GM03348 (cell line): ENCODE measurements at places on chromosomes 1 and 21.

- peak; percentile 67 for DNase-seq
Observed at GRCh38 chr1:156623946-156624813, 5.0 kb downstream of the HAPLN2 start.

DNA sequence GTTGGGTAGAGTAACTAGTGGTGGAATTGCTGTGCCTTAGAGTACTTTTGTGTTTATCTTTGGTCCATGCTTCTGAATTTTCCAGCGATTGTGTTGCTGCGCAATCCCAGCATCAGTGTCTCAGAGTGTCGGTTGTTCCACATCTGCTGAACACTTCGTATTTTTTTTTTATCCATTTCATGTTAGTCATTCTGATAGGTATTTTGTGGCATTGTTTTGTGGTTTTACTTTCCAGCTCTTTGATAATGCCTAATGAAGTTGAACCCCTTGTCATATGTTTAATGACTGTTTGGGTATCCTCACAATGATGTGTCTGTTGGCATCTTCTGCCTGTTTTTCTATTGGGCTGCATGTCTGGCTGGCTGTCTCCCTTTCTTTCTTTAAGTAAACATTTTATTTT, 13.6 kb downstream of the TUFT1 start:
- peak; percentile 43 for DNase-seq

GRCh38 chr1:101496109-101496508, 259.3 kb downstream of the S1PR1 start:
- DNase-seq: no peak

DNA sequence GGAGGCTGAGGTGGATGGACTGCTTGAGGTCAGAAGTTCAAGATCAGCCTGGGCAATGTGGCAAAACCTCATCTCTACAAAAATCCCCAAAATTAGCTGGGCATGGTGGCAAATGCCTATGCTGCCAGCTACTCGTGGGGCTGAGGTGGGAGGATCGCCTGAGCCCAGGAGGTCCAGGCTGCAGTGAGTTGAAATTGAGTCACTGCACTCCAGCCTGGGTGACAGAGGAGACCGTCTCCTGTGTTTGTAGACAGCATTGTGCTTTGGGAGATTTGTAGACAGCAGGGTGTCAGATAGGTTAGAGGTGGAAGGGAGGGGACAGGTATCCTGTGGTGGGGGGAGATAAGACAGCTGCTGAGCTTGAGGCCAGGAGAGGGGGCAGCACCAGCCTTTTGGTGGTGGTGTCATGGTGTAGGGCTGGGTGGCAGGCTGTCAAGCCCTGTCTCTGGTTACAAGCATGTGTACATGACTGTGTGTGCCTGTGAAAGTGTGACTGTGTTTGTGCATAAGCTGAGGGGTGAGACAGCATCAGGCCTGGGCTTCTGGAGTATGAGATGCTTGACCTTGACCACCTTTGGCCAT, 15.2 kb downstream of the PPFIA4 start:
- no peak for DNase-seq

- DNase-seq: no peak
Observed at GRCh38 chr21:39837861-39838359, 29.3 kb upstream of the PCP4 start.

DNA sequence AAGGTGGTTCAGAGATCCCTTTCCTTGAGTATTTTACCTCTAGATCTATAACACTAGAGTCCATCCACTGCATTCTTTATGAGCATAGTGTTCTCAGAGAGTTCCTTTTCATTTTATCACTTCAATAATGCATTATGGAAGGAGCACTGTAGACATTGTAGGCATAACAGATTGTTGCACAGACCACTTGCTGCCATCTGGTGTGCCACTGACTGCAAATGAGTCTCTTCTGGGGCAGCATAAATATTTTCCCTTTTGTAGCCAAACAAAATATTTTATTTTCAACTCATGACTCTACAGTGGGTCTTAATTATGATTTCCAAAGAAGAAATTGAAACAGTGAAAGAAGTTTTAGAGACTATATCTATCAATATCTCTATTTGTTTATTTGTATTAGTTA, 290.4 kb downstream of the OLFM3 start:
- DNase-seq: no peak

DNA sequence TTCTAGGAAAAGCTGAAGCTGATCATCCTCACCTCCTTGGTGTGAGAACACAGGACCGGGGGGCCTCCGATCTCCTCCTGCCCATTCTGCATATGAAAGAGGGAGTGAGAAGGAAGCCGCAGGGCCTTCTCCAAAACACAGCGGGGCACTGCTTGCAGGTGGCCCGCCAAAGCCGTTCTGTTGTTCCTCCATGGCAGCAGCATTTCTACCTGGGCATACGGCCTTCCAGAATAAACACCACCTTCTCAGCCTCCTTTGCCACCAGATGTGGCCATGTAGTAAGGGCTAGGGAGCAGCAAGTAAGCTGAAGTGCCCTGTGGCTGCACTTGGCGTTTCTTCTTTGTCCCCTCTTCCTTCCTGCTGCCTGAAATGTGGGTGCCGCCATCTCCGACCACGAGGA, 214.9 kb downstream of the TOMM20 start:
- DNase-seq: no peak

GRCh38 chr1:184329245-184329953, 57.4 kb upstream of the C1orf21 start:
- DNase-seq: no peak

GRCh38 chr1:152050886-152051675, 14.3 kb upstream of the S100A11 start:
- no peak for DNase-seq

DNA sequence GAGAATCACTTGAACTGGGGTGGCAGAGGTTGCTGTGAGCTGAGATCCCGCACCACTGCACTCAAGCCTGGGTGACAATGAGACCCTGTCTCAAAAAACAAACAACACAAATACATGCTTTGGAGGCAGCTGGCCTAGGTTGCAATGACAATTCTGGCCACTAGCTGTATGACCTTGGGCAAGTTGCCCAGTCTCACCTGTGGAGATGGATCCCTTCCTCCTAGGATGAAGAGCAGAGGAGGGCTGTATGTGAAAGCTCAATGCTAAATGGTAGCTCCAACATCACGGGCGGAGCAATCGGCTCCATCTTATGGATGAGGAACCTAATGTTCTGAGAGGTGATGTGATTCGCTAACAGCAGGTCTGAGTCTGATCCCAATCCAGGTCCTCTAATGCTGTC, 20.6 kb downstream of the ADORA1 start:
- no peak for DNase-seq

- DNase-seq: no peak
Observed at GRCh38 chr1:44604157-44604955, 69.9 kb downstream of the TMEM53 start.

DNA sequence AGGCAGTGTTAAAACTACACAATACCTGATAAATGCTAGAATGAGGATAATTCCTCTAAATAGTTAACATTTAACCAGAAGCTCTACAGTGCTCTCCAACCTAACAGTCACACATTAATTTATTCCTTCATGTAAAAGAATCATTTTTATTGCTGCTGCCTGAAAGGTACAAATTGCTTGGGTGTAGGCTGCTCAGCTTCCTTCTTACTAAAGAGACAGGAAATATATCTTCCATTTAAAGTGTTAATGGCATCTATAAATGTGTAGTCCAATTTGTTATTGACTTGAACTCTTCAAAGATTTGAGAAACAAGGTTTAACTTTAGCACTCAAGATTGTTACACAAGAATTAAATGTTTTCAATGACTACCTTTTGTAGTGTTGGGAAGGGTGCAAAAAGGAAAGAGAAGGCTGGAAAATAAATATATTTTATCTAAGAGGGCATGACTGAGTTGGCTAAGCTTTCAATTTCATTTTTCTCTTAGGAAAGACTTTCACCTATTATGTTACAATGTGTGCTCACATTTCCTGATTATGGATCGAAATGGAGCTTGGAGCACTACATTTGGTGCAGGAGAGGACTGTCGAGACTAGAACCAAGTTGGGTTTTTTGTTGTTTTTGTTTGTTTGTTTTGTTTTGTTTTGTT, 105.5 kb upstream of the CACYBP start:
- no peak for DNase-seq

DNA sequence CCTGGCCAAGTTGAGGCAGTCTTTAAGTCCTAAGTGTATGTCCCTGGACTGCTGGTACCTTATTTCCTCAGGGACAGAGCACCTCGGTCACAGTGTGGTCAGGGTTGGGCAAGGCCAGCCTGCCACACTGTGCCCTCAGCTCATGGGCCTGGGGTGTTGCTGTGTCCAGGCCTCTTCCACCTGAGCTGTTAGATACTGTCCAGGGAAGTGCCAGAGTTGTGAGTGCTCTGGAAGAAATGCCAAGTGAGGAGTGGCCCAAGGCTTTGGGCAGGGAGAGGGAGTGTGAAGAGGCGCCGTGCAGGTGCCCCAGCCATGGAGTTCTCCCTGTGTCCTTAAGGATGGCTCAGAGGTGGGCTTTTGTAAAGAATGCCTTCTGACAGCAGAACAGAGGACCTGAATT, 15.3 kb downstream of the URB2 start:
- no peak for DNase-seq

DNA sequence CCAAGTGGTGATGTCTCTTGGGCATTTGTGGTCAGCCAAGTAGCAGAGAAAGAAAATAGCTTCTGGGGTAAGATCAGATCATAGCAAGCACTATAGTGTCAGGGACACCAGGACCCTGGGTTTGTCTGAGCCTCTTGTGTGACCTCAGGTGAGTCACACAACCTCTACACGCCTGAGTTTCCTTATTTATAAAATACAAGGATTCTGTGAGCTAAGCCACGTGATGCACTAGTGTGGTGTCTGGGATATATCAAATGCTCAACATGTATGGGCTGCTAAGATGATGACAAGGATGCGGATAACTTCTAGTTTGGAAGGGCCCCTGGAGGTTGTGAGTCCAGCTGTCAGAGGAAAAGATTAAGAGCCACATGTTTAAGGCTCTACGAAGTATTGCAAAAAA, 24.5 kb upstream of the ZNF436 start:
- DNase-seq: peak; percentile 74

- no peak for DNase-seq
Observed at GRCh38 chr1:33161061-33161681, 20.7 kb downstream of the TRIM62 start.

- no peak for DNase-seq
Observed at GRCh38 chr1:86906419-86906818, 7.5 kb downstream of the SELENOF start.

DNA sequence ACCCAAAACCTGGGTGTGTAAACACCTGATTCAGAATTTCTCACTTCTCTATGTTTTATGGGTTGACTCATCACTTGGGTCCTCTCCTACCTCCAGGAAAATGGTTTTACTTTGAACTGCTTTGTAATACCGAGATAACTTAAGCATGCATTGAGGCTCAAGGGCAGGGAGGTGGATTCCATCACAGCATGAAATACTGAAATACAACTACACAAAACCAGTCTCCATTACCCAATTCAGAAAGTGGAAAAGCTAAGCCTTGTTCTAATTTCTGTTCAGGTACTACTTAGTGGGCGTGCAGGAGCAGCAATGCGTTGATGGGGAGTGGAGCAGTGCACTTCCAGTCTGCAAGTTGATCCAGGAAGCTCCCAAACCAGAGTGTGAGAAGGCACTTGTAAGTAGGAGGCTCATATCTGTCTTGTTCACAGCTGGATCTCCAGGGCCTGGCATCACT, 6.1 kb upstream of the C4BPA start:
- no peak for DNase-seq

- no peak for DNase-seq
Observed at GRCh38 chr1:33740040-33740744, 123.7 kb upstream of the HMGB4 start.

GRCh38 chr1:24329797-24330543, 10.8 kb downstream of the GRHL3 start:
- DNase-seq: no peak

- no peak for DNase-seq
Observed at GRCh38 chr1:109535481-109535880, 4.2 kb upstream of the GPR61 start.

- peak; percentile 78 for DNase-seq
Observed at GRCh38 chr21:20971296-20971921, 26.8 kb upstream of the NCAM2 start.

DNA sequence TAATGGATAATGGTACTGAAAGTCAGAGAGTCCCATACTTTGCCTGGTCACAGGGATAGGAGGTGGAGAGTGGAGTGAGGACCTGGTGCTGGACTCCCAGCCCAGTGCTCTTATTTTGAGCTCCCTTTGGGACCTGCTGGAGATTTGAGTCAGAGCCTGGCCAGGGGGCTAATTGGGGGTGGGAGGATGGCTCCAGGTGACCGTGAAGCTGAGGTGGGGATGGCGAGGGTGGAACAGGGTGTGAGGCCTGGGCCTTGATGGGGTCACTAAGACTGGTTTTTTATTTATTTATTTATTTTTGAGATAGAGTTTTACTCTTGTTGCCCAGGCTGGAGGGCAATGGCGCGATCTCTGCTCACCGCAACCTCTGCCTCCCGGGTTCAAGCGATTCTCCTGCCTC, 17.8 kb downstream of the AMPD2 start:
- no peak for DNase-seq

- no peak for DNase-seq
Observed at GRCh38 chr1:241932845-241933244, 24.7 kb upstream of the BECN2 start.

GRCh38 chr1:240405751-240406150, 206.2 kb downstream of the GREM2 start:
- no peak for DNase-seq

DNA sequence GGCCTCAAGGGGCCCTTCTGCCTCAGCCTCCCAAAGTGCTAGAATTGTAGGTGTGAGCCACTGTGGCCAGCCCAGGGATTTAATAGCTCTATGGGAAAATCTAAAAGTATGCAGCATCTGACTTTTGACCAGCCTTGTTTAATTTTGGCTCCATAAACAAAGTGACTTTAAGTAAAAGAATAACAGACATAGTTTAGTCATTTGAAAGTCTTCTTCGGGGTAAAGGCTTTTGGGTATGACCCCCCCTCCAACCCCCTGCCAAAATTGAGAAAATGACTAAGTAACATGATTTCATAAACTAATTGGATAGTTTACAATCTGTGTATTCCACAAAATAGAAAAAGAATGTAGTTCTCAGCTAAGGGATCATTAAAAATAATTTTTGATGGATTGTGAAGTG, 17.0 kb downstream of the GPBP1L1 start:
- peak; percentile 27 for DNase-seq

DNA sequence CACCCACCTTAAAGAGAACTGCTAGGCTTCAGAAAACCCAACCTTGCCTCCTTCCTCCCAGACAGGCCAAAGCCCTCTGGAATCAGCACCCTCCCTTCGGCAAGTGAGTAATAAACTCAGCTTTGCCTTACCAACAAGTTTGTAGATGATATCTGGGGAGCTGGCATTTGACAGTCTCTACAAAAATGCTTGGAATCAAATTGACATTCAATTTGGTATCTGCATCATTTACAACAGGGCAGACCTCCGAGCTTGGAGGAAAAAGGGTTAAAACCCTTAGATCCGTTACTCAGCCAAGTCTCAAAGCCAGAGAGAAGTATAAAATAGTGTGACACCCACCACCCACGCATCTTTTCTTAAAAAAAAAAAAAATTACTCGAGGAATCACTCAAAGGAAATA, 149.3 kb upstream of the EDN2 start:
- DNase-seq: no peak
